Renal cortical epithelial cell (primary cell): ENCODE measurements at places on chromosomes 1 and 21.

- peak; percentile 10 for DNase-seq
These were observed 2.6 kb downstream of the LRRC7 start for GRCh38 chr1:69570356-69570755.

GRCh38 chr1:77222496-77222895 lies 3.3 kb upstream of the PIGK start:
- no peak for DNase-seq

- DNase-seq = no peak
These were observed 28.3 kb downstream of the LRRC3 start for GRCh38 chr21:44483288-44484237.

- DNase-seq = no peak
These were observed 6.1 kb downstream of the WNT2B start for GRCh38 chr1:112514901-112515300.

- DNase-seq = peak; percentile 91
These were observed 533 bp upstream of the LEPR start for GRCh38 chr1:65419681-65420589.
